Daoy (cell line): ENCODE measurements at places on chromosomes 13 and 19.

GRCh38 chr19:6211632-6212402 lies 68.0 kb downstream of the MLLT1 start:
- DNase-seq, result no peak

- DNase-seq, result peak; percentile 11
Observed at GRCh38 chr13:93066187-93066586, 160.4 kb upstream of the GPC6 start.

DNA sequence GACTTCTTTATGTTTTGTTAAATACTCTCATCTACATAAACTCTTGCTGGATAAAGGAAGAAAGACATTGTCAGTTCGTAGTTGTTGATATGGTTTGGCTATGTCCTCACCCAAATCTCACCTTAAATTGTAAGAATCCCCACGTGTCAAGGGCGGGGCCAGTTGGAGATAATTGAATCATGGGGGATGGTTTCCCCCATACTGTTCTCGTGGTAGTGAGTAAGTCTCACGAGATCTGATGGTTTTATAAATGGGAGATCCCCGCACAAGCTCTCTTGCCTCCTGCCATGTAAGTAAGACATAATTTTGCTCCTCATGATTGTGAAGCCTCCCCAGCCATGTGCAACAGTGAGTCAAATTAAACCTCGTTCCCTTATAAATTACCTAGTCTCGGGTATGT lies 3.6 kb downstream of the ADGRE1 start:
- DNase-seq, result no peak

DNA sequence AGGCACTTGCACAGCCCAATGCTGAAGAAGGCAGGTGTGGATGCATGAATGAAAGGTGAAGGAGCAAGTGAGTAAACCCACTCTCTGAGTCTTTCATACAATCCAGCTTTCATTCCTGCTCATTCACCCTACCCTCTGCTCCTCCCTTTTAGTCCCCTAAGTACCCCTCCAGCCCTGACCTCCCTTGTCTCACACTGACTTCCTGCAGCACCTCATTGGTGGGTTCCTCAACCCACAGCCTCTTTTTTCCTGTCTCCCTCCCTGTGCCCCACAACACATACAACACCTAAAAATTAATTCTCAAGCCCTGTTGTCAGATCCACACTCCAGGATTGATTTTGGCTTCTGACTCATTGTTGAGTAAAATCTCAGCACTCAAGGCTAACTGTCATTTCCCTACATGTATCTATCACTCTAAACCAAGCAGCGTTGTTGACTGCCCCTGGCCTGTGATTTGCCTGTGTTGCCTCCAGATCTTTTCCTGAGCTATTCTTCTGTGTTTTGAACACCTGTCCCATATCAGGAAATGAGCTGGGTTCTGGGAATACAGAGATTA lies 177.3 kb upstream of the SERP2 start:
- DNase-seq, result no peak

DNA sequence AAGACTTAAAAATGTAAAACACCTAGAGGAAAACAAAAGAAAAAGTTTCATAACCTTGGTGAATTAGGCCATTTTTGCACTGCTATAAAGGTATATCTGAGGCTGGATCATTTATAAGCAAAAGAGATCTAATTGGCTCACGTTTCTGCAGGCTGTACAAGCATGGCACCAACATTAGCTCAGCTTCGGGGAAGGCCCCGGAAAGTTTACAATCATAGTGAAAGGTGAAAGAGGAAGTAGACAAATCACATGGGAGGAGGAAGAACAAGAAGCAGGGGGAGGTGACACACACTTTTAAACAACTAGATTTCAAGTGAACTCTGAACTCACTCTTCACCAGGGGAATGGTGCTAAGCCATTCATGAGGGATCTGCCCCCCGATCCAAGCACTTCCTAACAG lies 1358.5 kb upstream of the PCDH9 start:
- DNase-seq, result no peak

DNA sequence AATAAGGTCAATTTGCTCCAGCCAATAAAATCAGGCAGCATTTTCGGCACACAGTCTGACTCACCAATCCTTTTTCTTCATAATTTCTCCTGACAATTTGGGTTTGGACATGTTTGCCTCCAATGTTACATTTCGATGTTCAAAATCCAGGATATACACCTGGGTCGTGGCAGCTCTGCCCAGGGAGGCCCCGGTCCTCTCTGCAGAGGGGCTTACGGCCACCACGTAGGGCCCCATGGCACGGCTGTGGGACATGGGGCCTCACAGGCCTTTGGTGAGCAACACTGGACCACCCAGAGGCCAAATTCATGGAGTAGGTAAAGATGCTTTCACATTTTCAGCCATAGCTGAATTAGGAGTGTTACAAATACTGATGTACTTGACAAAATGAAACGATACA lies 25.4 kb downstream of the IRS2 start:
- no peak for DNase-seq

DNA sequence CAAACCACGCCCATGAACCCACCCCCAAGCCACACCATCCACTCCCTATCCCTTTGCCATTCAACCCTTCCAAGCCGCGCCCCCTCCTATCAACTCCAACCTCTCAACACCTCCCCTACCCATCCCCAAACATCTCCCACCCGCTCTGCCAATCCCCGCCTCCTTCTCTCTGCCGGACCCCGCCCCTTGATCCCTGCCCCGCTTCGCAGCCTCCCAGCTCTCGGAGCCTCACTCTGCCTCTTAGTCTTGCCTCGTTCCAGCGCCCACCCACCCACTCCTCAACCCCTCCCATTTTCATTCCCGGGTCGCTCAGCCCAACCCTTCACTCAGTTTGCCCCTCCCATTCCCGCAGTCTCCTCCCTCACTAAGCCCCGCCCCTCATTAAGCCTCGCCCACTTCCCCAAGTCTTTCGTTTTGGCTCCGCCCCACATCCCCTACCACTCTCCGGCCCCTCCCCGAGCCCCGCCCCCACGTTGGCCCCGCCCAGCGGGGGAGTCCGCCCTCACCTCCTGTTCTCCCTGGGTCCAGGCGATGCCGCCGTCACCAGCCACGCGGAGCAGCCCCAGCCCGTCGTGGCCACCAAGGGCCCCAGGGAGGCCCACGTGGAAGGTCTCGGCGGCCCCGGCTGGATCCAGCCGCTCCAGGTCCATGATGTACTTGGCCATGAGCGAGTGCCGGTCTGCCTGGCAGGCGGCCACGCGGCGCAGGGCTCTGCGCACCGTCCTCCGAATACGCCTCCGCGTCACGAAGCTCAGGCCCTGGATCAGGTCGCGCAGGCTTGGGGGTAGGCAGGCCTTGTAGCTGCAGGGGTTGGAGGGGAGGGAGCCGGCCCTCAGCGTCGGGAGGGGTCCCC lies 5.7 kb downstream of the JAK3 start:
- peak; percentile 88 for DNase-seq
